ENCODE measurements at places on chromosomes 6 and 20.

DNA sequence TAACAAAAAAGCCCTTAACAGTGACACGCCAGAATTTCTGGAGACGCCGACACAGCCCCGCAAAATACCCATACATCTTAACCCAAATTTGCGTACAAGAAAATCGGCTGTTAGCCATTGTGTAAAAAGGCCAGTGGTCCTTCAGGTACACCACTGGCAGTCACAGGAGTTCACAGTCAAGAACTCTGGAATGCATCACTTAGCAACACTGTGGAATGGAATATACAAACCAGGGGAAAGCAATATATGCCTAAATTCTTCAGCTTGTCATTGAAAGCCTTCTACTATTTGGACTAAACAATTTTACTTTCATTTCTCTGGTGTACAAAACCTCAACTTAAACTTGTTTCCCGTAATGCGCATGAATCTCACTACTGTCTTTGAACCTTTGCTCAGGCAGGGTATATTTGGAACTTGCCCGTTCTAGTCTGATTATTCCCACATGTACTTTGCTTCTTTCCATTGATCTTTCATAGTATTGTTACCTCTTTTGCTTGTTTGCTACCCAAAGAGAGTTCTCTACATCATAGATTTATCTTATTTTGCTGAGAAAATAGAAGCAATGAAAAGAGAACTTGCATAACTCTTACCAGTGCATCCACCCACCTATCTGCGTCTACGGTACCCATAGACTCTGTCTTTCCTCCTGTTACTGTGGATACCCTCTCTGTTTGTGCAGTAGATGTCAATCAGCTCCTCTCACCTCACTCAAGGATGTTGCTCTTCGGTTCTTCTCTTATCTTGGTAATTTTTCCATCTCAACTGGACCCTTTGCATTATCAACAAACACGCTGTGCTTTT, at the start of gene ARMH2:
Gene ARMH2, minus strand, starts transcription at position 178 of the 801 bp plus-strand sequence. Its CDS starts 60 bp downstream, at position 118.
- no peak for DNase-seq

GRCh38 chr6:135146162-135146934, 34.8 kb upstream of the MYB start:
- DNase-seq, result peak; percentile 8

GRCh38 chr6:31300797-31301196, 28.9 kb upstream of the HLA-C start:
- DNase-seq, result no peak

GRCh38 chr20:11919581-11919980, 1.9 kb downstream of the BTBD3 start:
- DNase-seq, result no peak

- peak; percentile 36 for DNase-seq
Measured at GRCh38 chr6:89311853-89312531, 3.1 kb downstream of the GABRR2 start.

DNA sequence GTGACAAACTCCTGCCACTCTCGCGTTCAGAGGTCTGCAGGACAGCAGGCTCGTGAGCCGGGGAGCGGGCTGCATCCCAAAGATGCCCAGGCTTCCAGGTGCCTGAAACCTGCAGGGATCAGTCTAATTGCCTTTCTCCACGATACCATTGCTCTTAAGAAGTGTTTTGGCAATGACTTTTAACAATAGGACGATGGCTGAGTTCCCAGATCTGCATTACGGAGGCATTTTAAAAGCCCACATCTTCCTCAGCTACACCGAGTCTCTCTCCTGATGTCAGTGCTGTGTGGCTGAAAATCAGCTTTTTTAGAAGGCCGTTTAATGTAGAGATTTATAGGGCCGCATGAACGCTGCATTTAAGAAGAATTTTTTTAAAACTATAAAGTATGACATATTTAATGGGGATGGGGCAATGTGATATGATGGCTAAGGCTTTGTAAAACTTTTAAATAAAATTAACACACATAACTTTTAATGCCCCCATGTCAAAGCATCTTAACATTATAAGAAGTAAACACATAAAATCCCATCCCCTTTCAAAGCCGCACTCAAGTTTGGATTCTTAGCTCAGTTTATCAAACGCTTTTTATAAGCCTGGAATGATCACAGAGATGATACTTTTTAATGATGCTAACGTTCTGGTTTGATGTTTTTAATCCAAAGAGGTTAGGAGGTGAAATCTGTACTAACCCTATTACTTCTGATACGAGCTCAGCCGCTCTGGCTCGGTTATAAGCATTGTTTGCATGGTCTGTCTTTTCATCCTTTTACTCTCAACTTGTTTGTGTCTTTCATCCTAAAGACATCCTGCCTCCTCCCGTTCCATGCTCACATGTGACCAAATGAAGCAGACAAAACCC, 386.0 kb downstream of the SMOC2 start:
- no peak for DNase-seq

GRCh38 chr20:21155268-21155667, 29.4 kb downstream of the KIZ start:
- no peak for DNase-seq

- no peak for DNase-seq
Measured at GRCh38 chr6:101276066-101276465, 117.4 kb upstream of the GRIK2 start.

GRCh38 chr6:17710331-17710730, 3.6 kb upstream of the NUP153 start:
- peak; percentile 26 for DNase-seq

DNA sequence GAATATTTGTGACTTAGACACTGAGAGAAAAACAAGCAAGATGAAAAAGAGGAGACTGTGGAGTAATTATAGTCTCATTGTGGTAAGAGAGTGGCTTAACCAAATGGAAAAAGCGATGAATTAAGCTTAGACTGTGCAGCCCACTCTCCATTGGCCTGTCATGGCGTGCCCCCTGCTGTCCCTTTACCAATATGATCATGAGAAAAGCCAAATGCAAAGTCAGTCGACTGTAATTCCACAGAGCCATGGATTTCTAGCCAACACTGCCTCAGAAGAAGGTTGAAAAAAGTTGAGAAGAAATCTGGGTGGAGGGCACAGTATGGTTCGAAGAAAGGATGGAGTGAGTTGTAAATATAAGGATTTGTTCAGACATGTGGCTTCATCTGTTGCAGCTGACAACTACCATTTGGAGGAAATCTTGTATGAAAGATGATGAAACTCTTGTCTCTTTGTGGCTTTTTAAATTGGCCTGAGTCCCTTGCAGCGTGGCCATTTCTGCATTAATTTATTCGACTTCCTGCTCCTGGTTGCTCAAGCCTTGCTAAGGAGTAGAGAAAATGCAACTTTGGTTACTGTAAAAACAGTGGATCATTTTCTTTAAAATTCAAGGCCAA, 251.4 kb downstream of the DOK5 start:
- DNase-seq, result no peak

DNA sequence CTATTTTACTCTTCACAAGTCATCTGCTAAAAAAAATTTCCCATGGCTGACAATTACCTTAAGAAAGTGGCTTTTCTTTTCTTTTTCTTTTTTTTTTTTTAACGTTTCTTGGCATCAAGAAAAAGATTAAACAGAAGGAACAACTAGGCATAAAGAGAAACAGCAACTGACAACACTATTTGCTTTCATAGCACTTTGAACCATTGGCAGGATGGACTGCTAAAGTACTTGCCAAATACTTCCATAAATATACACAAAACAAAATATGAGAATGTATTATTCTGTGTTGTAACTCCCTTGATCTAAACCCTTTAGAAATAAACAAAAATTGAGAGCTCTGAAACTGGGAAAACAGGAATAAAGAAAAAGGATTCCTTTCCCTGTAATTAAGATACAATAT, 20.0 kb upstream of the PLN start:
- no peak for DNase-seq

DNA sequence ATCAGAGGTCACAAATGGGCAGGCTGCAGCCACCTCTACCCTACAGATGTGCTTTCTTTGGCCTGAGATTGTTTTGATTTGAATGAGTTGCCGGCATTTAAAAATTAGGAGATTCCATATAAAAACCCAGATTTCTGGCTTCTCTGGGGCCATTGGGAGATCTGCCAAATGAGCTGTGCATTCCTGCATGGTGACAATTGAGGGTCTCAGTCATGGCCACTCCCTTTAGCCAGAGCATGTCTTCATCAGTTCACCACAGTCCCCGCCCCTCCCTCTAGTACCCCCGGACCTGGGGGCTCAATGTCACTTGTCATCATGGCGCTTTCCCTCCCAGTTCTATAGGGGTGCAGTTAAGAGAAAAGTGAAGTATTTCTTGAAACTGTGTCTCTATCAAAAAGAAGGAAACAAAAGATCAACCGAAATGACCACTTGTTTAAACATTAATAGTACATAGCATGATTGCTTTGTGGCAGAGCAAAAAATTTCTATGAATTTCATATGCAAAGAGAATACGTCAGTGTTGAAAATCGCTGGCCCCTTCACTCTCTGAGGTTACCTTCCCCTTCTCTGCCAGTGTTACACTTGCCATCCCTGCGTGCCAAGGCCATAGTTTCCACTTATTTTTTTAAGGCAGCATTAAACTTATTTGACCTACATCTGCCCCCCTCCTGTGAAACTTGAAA, 21.1 kb downstream of the EYA2 start:
- DNase-seq, result peak; percentile 30

DNA sequence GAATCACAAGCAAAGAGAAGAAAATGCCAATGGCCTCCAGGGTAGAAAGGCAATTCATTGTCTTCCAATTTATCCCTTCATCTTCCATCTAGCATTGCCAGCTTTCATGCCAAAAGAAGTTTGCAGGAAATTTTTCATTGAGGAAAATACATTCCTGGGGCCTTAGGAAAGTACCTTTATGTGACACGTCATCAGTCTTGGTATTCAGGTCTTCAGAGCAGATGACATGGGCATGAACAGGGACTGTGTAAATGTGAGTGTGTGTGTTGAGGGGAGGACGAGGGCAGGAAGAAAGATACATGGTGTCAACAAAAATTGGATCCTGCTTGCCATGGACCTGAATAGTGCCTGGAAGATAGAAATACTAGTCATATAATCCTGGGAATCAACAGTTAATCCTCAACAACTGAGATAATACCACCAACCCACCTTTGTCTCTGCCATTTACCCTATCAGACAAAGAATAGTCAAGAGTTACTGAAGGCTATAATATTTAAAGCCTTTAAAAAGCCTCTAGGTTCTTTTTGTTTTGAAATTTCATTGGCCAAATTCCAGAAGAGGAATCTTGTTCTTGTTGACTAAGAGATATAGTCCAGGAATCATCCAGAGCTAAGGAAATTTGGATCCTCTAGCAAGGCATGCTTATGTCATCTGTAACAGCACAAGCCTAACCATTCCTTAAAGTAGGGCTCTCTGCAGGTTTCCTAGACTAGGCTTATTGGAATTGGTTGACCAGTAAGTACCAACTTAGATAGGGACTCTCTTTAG, 405.8 kb upstream of the SASH1 start:
- DNase-seq, result no peak

DNA sequence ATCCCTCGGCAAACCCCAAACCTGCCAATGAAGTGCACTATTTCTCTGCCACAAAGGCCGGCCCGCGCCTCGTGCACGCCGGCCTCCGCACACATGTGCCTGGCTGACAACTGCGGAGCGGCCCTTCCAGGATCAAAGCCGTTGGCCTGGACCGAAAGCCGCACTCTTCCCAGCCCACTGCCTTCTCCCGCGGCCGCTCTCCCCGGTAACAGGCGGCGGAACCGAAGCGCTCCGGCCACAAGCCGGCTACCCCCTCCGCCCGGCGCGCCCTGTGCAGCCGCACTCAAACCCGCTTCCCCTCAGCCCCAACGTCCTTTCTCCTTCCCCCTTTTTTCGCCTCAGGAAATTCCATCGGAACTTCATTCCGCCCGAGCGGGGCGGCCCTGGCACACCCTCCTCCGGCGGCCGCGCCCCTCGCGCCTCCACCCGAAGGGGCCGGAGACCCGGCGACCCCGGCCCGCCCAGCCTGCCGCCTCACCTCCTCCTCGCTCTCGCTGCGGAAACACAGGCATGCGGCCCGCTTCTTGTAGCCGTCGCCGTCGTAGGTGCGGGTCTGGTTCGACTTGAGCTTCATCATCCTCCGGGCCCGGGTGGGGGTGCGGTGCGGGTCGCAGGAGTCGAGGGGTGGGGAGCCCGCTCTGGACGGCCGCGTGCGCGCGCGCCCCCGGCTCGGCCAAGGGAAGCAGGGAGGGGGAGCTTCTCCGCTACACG, 528 bp downstream of the NUDT3 start:
- peak; percentile 55 for DNase-seq

DNA sequence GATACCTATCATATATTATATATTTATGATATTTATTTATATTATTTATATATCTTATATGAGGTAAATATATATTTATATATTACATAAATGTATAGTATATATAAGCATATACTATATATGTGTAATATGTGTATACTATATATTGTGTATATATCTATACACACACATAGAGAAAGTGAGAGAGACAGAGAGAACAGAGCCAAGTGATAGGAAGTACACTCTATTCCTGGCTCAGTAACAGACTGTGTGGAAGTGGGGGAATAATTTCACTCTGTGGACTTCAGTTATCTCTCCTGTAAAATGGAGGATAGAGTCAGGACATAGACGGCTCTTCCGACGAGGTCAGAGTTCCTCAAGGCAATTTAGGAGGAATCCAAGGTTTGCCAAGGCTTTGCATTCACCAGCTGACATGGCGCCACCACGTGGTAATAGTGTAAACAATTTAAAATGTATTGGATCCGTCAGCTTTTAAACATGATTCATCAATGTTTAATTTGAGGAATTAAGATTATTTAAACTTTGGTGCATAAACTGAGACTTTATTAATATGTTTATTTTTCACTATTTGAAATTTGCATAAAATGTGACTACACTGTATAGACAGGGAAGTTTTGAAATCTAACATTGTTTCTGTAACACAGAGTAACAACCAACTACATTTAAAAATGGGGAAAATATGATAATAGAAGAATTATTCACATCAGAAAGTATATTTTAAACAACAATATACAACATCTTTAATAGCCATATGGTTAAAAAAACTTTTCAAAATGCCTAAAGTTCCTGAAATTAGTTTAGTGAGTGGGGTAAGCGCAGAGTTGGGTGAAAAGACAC, 75.4 kb upstream of the TMEM244 start:
- no peak for DNase-seq

DNA sequence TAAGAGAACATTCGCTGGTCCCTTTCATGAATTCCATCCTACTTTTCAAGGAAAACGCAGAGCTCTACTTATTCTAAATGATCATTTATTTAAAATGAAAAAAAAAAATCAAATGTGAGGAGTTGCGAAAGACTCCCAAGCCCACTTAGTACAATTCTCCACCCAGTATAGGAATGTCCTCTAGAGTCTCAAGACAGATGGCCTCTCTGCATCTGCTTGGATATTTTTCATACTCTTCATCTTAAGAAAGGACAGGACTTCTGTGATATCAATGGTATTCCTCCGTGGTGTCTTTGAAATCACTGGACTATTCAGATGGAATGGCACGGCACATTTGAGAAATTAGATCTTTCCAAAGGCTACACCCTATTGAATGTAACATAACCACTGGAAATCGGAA, 107.1 kb downstream of the PTPRK start:
- DNase-seq, result no peak

All from AG08396 (cell line).